ENCODE measurements at places on chromosomes 11 and 22. TPM values are rescaled to one million over a fixed set of nuclear protein-coding genes. Genes with fewer than 3 reads are reported as not detected.

Gene FGF4
- polyA plus RNA-seq: not detected

Gene TBC1D22A
- 18.0 TPM for polyA plus RNA-seq

Gene DCHS1
- 0.03 TPM for polyA plus RNA-seq

Gene TSG101
- polyA plus RNA-seq: 200 TPM

Gene SYT9
- polyA plus RNA-seq: not detected

Gene DNHD1
- polyA plus RNA-seq: 13.3 TPM

Gene FOLR1
- 0.26 TPM for polyA plus RNA-seq

Gene PLAAT2
- polyA plus RNA-seq: 0.22 TPM

Gene UBQLNL
- polyA plus RNA-seq: 0.10 TPM

Gene APOBEC3G
- polyA plus RNA-seq: 5.7 TPM

Gene TEAD1
- polyA plus RNA-seq: 20.1 TPM

Gene TRIM48
- polyA plus RNA-seq: not detected

Gene GAB4
- polyA plus RNA-seq: not detected

Gene B4GALNT4
- 34.4 TPM for polyA plus RNA-seq

All from HepG2 (cell line).